NCI-H460 (cell line): ENCODE measurements at places on chromosomes 3 and 15. TPM values are rescaled to one million over a fixed set of nuclear protein-coding genes. Genes with fewer than 3 reads are reported as not detected.
A peak's percentile ranks its signal among the peaks of the same experiment; 100 is the strongest.

The CATSPER2 gene
- total RNA-seq, result 1.5 TPM in 2 replicates

The KNSTRN gene
- 66.8 and 80.4 TPM in 2 replicates for total RNA-seq

The PRSS50 gene
- total RNA-seq, result not detected in 2 replicates

DNA sequence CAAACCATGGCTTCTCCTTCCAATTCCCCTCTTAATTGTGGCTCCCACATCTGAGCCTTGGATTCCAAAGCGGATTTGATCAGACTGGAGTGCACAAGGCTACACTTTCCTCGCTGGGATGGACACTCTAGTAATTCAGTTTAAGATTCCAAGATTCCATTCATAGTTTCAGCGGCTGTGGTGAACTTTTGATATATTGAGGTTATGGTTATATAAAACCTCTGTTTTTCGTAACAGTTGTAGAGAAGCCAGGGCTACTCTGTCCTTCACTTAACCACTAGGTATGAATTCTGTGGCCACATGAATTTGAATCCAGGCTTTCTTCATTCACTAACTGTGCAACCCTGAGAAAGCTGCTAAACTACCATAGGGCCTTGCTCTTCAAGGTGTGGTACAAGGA is 67.9 kb upstream of the KY start:
- DNase-seq, result no peak

- DNase-seq, result no peak
Observed at GRCh38 chr15:48976444-48977088, 12.8 kb upstream of the SHC4 start.

GRCh38 chr3:65967451-65967850 is 71.3 kb downstream of the MAGI1 start:
- DNase-seq, result no peak

GRCh38 chr15:89820666-89821611 is 6.3 kb upstream of the ANPEP start:
- no peak for DNase-seq

GRCh38 chr3:71046791-71047190 is 536.7 kb downstream of the FOXP1 start:
- DNase-seq, result no peak

GRCh38 chr3:23646184-23646920 is 159.4 kb upstream of the UBE2E1 start:
- no peak for DNase-seq

DNA sequence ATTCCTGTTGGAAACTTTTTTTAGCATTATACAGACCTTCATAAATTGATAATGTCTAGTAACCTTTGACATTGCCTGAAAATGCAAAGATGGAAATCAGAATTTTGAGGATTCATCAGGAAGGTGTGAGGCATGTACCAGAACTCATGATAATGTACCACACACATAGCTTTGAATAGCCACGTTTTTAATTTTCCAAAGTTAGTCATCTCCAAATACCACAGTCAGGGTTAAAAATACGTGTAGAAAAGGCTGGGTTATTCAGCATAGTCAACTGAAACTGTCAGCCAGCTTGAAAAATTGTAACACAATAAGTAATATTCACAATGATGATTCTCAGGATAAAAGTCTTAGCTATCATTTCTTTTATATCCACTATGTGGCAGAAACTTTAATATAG is 102.0 kb upstream of the THRB start:
- DNase-seq, result no peak

The CYFIP1 gene
- total RNA-seq, result 70.5 and 72.8 TPM in 2 replicates

The CCRL2 gene
- total RNA-seq, result not detected in 2 replicates

GRCh38 chr15:64349375-64349774 is 6.6 kb downstream of the CSNK1G1 start:
- no peak for DNase-seq

DNA sequence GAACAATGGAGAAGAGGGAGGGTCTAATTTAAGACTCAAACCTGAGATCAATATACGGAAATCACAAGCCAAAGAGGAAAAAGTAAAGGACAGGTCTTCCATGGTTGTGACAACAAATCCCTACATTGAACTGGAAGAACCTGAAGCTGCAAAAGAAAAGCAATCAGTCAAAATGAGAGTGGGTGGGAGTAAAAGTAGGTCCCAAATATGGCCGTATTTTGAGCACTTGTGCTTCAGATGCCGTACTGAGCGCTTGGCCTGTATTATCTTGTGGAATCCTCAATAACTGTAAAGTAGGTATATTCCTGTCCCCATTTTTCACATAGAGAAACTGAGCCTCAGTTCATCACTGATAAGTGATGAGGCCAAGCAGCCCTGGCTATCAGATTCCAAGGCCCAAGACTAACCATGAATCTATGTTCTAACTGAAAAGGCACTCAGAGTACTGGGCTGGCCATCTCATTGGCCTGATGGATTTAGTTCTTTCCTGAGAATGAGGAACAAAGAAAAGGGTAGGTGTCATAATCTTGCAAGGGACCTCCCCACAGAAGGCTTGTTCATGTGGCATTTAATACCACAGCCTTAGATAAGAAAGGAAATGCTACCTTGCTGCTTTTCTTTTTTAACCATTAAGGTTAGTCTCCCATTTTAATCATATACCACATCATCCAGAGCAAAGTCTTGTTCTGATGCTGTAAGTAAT is 52.5 kb downstream of the LRRN1 start:
- no peak for DNase-seq

The CD96 gene
- total RNA-seq, result not detected in 2 replicates

DNA sequence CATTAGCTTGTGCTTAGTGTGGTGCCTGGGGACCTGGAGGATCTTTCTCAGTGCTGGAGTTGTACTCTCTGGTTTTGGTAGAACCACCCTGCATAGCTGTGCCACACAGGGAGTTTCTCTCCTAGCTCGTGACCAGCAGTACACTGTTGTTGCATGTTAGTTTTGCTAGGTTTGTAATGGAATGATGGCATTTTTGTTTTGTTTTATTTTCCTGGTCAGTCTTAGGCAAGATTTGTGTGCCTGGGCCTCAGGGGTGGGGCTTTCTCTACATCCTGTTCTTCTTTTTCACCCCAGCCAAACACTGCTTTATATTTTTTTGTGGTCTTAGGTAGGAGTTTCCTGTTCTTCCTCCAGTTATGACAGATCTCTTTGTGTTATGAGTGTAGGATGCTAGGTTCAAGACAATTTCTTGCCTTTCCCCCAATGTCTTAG is 534.5 kb upstream of the KCNMB2 start:
- DNase-seq, result no peak

DNA sequence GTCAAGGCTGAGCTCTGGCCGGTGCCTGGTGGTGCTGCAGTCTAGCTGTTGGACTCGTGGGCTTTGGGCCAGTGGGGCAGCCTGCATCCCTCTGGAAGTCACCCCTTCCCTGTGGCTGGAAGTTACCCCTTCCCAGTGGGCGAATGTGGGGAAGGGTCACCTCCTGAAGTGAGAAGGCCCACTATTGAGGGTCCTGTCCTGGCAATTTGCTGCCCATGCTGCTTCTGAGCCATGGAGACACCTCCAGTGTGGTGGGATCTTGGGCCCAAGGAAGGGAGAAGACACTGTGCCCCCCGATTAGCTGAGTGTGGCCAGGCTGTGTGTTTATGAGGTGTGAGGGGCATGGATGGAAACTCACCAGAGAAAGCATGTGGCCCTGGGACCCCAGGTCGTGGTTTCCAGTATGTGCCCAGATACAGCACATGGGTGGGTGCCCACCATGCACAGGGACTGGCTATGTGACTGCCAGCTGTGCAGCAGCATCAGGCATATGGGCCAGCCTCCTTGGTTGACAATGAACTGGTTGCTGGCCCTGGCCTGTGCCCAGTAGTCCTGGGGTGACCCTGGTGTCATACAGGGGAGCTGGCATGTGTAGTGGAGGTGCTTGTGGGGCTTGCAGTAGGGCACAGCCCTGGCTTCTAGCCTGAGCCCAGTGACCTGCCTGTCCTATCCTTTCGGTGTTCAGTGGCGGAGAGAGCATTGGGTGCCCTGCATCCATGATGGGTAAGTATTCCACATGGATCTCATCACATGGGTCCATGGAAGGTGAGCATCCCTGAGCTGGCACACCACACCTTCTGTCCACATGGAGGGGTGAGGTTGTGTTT is 221.2 kb downstream of the SNRPN start:
- no peak for DNase-seq

DNA sequence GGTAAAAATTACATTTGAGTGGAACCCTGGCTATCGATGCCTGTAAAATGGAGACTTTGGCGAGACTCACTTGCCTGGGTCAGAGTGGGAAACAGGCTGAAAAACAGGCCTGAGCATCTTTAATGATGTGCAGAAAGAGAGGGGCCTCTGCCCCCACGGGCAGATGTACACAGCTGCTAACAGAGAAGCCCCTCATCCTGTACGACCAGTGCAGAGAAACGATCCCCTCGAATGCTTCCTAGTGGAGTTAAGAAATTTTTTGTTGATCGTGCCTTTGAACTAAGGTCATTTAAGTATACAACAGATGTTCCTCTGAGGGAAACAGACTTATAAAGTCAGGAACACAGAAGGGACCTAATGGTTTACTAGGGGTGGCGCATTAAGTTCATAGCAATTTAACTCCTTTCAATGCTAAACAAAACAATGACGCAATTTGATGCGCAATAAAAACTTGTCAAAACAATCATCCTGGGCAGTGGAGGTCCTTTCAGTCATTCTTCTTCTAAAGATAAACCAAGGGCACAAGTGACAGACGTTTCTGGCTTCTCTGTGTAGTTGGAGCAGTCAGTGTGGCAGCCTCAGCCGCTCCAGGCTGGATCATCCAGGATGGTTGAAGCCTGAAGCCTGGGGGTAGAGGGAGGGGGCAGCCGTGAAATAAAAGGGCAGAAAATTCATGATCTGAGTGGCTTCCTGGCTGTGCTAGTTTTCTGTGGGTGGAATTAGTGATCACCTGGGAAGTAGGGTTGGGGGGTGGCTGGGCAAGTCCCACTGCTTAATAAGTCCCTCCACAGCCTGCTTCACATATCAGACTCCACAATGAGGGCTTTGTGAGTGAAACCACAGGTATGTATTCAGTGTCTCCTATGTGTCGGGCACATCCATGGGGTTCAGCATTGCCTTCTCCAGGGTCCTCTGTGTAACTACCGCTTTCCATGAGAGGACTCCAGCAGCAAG is 50.8 kb upstream of the MRPS22 start:
- no peak for DNase-seq

DNA sequence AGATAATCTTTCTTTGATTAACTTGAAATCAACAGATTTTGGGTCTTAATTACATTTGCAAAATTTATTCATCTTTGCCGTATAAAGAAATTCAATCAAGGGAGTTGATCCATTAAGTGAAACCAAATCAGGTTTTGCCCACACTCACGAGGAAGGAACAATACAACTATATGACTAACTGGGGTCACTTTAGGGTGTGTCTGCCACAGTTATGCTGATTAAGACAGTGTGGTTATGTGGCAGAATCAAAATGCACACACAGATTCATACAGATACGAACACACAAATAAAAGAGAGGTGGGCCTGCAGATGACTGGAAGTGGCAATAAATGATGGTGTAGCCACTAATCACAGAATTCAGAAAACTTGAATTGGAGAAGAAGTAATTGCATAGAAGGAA is 543.5 kb downstream of the GABRG3 start:
- DNase-seq, result no peak

- DNase-seq, result no peak
Observed at GRCh38 chr3:142243134-142243533, 17.7 kb upstream of the GK5 start.

The SCG3 gene
- total RNA-seq, result not detected in 2 replicates

The CPA3 gene
- total RNA-seq, result not detected in 2 replicates

DNA sequence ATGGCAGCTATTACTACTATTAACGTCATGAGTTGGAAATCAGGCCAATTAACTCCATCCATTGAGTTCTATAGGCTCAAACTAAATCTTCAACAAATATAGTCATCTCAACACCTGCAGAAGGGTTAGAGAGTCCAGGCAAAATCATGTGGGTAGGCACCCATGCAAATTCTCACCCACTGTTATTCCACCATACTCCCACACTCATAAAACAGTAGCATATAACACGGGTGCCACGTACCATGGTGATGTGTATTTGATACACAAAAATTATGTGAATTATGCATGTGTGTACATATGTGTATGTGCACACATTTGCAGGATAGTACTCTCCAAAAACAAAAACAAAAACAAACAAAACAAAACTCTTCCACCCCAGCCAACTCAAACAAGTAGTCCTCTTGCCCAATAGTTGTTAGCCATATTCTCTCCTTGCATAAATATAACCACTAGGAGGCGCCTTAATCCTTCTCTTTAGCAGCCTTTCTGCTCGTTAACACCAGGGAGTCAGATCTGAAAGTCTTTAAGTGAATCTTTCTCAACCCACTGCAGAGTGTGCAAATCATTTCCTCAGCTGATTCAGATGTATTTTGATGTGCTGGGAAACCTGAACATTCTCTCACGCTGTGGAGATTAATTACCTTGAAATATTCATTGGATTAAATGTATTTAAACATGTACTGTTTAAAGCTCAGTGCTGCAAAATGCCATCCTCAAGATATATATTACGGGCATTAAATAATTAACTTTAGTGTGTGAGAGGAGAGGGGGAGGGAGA is 38.0 kb upstream of the COPB2 start:
- peak; percentile 52 for DNase-seq

The GLDN gene
- total RNA-seq, result 4.6 and 4.9 TPM in 2 replicates

The CPNE9 gene
- not detected in 2 replicates for total RNA-seq

The GUCA1C gene
- total RNA-seq, result not detected in 2 replicates

The NAA80 gene
- total RNA-seq, result 7.2 and 7.6 TPM in 2 replicates

- no peak for DNase-seq
Observed at GRCh38 chr3:154422694-154423093, 7.3 kb downstream of the GPR149 start.

- no peak for DNase-seq
Observed at GRCh38 chr3:123361071-123361470, 87.8 kb downstream of the ADCY5 start.

The MTFMT gene
- total RNA-seq, result 22.7 and 24.4 TPM in 2 replicates

DNA sequence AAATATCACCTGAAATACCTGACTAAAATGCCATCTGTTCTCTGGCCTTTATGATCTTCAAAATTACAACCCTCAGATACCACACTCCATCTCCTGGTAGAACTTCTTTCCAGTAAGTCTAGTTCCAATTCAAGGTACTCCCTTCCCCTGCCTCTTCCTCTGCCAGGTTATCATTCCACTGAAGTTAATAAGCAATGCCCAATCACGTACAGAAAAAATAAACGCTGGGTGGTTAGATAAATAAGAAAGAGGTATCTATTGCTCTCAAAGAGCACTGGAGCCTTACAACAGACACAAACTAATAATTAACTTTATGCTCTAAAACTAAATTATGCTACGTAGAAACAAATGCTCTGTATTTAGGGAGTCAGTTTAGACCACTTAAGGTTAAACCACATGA is 112.5 kb downstream of the MYO9A start:
- no peak for DNase-seq

The EPHB1 gene
- 0.05 and 0.40 TPM in 2 replicates for total RNA-seq

GRCh38 chr3:187022403-187023029 is 92.2 kb downstream of the ST6GAL1 start:
- no peak for DNase-seq

DNA sequence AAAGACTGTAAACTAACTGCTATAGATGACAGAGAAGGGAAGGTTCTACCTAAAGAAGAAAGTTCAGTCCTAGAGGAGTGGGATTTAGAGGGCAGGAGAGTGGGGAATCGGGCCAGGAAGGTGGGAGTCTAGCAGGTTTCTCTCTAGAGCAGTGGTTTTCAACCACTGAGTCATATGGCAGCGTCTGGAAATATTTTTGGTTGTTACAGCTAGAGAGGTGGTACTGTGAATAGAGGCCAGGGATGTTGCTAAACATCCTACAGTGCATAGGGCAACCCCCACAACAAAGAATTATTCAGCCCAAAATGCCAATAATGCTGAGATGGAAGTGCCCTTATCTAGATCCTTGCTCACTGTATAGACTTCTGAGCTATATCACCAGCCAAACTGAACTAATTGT is 28.7 kb downstream of the ATP1B3 start:
- no peak for DNase-seq

GRCh38 chr3:130692455-130692854 is 54.2 kb downstream of the PIK3R4 start:
- DNase-seq, result no peak
